RCC 7860 (cell line): ENCODE measurements at places on chromosomes 3 and 15.

- DNase-seq: no peak
Observed at GRCh38 chr3:145671121-145671520, 489.9 kb downstream of the PLOD2 start.

DNA sequence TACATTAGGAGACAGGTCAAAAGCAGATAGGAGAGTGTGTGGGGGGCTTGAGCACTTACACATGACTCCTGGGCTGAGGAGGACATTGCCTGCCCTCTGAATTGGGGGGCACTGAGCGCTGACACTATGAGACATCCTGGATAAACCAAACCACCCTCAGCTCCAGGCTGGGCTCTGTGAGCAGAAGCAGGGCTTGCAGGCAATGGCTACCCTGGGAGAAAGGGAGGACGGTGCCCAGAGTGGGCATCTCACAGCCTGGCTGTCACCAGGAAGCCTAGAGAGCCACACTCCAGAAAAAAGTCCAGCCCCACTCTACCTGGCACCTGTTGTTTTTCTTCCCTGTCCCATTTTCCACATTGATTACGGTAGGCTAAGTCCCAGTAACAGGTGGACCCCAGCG lies 8.2 kb upstream of the KLF13 start:
- DNase-seq: no peak

- no peak for DNase-seq
Observed at GRCh38 chr3:178289544-178290160, 246.6 kb upstream of the KCNMB2 start.

- no peak for DNase-seq
Observed at GRCh38 chr3:4284865-4285264, 18.3 kb upstream of the SETMAR start.

DNA sequence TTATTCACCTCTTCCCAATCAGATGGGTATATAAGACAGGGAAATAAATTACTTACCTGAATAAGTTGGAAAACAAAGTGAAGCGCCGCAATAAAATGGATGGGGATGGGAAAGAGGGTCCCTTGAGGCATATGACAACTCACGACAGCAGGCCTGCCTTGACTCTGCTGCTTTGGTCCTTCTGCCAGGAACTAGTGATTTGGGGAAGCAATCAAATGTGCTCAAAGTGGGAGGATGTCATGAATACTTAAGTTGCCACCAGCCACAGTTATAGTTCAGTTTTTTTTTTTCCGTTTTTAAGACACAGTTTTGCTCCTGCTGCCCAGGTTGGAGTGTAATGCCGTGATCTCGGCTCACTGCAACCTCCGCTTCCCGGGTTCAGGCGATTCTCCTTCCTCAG lies 4.6 kb downstream of the PARL start:
- no peak for DNase-seq

GRCh38 chr3:16299746-16300145 lies 34.7 kb downstream of the OXNAD1 start:
- no peak for DNase-seq

DNA sequence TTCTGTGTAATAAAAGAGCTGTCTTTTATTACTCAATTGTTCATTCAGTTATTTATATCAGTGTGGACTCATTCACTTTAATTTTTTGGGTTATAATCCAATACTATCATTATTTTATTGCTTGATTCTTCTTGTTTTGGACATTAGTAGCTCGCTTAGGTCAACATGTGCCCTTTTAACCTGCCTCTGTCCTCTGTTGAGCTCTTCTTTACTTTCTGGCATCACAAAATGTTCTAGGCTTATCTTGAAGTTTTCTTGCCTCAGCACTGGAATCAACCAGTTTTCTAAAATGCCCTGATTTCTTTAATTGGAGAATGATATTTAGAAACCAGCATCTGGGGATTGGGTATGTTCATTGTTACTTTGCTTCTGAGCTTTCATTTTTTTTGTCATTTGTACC lies 82.2 kb downstream of the LEKR1 start:
- no peak for DNase-seq

- no peak for DNase-seq
Observed at GRCh38 chr3:182717216-182717615, 76.1 kb upstream of the ATP11B start.

DNA sequence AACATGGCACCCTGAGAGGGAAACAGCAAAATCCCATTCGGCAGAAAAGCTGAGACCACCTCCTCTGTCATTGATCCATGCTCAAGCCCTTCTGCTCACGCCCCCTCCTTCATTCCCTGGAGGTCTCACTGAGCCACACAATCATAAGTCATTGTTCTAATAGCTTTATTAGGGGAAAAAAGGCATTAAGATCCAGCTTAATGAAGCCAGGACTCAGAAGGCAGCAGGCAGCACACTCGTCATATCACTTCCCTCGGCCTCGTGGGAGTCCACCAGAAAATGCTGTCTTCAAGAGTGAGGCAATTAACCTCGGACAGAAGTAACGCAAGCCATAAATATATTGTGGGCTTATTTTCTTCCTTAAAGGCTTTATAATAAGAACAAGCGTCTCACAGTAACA lies 153.9 kb upstream of the PPP2R3A start:
- no peak for DNase-seq

DNA sequence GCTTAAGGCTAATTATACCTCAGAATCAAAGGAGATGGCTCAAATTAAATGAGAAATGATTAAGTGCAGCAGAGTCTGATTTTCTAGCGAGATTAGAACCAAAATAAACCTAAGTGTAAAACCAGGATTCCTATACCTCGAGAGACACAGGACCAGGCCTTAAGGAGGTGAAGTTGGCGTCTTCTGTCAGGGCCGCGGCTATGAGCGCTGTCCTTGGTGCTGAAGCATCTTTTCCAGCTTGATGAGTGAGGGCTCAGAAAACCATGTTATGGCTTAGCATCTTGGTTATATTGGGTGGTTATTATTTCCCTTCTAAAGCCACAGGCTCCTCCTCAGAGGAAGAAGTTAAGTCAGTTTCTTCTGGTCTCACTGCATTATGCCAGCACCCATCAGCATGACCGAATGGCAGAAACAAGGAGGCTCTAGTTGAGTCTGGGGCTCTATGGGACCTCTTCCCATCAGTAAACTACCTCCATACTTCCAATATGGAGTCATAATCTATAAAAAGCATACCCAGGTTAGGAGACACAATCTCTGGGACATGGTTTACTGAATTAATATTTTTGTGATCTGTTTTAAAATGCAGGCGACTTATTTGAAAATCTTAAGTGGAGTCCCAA lies 120.1 kb upstream of the NMNAT3 start:
- no peak for DNase-seq

- DNase-seq: no peak
Observed at GRCh38 chr3:64763980-64764379, 76.2 kb upstream of the ADAMTS9 start.

GRCh38 chr15:55715355-55716076 lies 27.4 kb downstream of the PRTG start:
- no peak for DNase-seq

GRCh38 chr3:70090322-70090913 lies 90.9 kb downstream of the SAMMSON start:
- no peak for DNase-seq

- peak; percentile 68 for DNase-seq
Observed at GRCh38 chr3:63343674-63344073, 65.6 kb downstream of the SYNPR start.

- DNase-seq: no peak
Observed at GRCh38 chr15:79067072-79067833, 23.3 kb downstream of the RASGRF1 start.

DNA sequence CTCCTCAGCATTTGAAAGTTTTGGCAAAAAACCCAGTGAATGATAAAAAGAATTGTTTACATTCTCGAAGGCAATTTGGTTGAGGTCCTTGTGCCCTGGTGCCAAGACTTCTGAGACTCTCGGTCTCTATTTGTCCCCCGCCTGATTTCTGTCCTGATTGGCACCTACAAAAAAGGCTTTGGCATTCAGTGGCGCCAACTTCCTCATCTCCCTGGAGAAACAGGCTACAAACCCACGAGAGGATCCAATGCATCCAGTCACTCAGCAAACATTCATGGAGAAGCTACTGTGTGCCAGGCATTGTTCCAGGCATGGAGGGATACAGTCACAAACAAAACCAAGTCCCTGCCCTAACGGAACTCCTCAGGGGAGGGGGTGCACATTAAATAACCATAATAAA lies 42.7 kb downstream of the HES1 start:
- DNase-seq: no peak

GRCh38 chr3:61668317-61668864 lies 107.0 kb downstream of the PTPRG start:
- no peak for DNase-seq

DNA sequence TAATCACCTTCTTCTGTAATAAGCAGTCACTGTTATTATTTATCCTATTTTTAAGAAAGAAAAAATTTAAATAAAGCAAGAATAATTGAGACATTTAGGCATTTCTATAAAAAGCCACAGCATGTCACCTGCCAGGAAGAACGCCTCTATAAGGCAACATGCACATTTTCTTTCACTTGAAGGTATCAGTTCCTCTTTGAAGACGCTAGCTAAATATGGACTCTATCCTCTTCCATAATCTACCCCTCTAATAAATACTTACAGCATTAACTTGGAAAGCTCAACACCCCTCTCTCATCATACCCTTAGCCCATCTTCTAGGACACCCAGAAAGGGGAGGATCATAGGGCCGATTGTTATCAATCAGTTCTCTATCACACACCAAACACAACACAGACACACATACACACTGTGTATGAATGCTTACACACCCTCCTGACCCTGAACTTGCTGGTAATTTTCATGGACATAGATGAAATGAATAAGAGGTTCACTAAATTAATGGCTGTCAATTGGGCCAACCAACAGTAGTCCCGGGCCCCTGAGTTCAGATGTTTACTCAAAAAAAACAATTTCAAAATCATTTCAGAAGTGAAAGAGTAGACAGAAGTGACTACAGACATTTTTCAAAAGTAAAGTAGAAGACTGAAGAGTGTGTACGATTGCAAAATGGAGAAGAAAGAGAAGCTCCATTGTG lies 102.5 kb downstream of the ZMAT3 start:
- no peak for DNase-seq

- no peak for DNase-seq
Observed at GRCh38 chr15:55743729-55744655, 1.0 kb upstream of the PRTG start.

- no peak for DNase-seq
Observed at GRCh38 chr3:30097022-30097650, 509.3 kb upstream of the TGFBR2 start.

DNA sequence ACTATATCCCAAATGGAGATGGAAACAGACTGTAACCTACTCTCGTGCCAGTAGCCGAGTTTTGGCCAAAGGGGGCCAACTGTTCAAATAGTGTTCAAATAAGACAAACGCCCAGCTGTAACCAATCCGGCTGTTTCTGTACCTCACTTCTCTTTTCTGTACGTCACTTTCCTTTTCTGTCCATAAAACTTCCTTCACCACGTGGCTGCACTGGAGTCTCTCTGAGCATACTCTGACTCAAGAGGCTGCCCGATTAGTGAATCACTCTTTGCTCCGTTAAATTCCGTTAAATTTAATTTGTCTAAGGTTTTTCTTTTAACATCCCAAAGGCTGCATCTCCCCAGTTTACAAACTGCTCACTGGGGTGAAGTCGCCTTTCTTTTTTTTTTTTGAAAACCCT lies 219.2 kb upstream of the P2RY1 start:
- no peak for DNase-seq
